ENCODE measurements at places on chromosomes 3 and 15. TPM values are rescaled to one million over a fixed set of nuclear protein-coding genes. Genes with fewer than 3 reads are reported as not detected.

DNA sequence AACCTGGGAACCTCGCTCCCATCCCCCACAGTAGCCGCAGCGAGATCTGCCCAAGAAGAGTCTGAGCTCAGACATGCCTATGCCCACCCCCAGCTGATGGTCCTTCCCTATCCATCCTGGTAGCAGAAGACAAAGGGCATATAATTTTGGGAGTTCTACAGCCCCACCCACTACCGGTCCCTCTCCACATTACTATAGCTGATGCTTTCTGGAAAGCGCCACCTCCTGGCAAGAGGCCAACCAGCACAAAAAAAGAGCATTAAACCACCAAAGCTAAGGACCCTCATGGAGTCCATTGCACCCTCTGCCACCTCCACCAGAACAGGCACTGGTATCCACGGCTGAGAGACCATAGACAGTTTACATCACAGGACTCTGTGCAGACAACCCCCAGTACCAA is 168.4 kb downstream of the MEGF11 start:
- H3K27ac ChIP-seq, result no peak overlapping the region
- no peaks in the 10 kb centered on the region for H3K36me3 ChIP-seq

DNA sequence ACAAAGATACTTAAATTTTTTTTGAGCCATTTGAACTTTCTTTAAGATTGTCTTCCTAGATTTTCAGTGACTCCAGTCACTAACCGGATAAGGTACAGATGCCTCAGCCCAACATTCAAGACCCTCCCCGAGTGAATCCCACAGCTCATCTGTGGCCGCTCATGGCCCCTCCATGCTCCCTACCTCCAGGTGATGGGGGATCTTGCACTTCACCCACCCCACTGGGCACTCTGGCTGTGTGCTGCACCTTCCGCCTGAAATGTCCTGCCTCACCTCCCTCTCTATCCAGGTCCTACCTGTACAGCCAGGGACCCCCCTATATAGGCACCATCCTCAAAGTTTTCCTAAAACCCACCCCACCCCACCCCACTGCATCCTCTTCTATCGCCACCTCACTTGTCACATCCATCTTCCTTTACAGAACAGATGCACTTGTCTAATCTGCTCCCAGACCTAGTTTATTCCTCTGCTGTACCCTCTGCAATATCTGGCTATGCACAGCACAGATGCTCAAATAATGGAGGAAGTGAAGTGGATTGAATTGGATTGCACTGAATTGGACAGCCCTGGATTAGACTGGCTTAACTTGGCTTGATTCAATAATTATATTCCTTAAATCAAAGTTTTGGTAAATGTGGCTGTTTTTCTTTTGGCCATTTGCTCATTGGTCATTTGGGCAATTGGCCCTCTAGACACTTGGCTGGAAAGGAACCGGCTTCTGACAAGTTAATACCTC is 24.5 kb downstream of the NTRK3 start:
- no peaks in the 10 kb centered on the region for H3K36me3 ChIP-seq
- no peak overlapping the region for H3K27ac ChIP-seq
- H3K4me1 ChIP-seq, result no peaks in the 10 kb centered on the region
- H3K27me3 ChIP-seq, result no peaks in the 10 kb centered on the region

DNA sequence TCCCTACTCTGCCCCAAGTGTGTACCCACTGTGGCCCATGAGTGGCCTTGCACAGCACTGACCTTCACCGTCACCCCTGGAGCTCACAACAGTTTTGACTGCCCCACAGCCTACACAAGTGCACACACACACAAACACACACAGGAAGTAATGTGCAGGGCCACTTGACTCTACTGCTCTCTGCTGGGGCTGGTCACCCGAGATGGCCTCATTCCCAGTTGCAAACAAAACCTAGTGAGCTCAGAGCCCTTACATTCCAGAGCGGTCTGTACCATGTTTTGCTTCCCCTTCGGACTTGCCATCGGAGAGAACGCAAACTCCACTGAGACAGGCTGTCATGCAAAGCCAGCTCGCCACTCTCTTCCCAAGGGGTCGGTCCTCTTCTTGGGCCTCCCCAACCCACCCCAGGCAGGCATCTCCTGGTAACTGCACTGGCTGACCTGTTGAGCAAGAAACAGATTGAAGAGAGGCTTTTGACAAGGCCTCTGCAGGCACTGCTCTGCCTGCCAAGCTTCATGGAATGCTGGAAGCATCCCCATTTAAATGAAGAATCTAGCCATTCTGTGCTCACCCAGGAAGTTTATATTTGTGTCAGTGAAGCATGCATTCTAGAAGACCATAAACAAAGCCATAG is 232.0 kb upstream of the IGF1R start:
- DNase-seq, result no peak
- peaks cover 1% of the 10 kb centered on the region for H3K4me1 ChIP-seq
- no peaks in the 10 kb centered on the region for H3K36me3 ChIP-seq
- no peak overlapping the region for H3K4me3 ChIP-seq
- peaks cover 24% of the 10 kb centered on the region for H3K27me3 ChIP-seq
- H3K27ac ChIP-seq, result no peak overlapping the region

DNA sequence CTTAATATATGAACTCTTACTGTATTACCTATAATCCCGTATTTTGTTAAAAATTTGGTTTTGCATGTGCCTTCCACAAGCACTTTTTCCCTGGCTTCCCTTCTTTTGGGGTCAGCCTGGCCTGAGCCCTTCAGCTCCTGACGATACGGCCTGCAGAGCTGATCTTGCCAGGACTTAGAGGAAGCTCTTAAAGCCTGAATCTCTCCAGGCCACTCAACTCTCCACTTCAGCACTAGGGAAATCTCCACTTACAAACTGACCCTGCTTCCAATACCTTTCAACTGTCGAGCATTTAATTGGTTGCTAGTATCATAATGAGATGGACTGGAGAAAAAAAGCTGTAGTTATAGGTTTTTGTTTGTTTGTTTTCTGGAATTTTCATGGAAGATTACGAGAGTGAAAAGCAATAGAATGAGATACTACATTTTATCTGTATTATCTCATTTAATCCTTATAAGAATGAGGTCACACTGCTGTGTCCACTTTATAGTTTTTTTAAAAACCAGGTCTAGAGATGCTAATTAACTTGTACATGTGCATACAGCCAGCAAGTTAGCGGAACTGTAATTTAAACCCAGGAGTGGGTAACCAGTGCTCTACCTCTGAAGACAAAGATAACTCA is 54.8 kb downstream of the ZBTB38 start:
- no peak overlapping the region for H3K4me3 ChIP-seq
- no peak overlapping the region for H3K27ac ChIP-seq
- no peaks in the 10 kb centered on the region for H3K27me3 ChIP-seq
- H3K4me1 ChIP-seq, result peaks cover 34% of the 10 kb centered on the region
- DNase-seq, result no peak

DNA sequence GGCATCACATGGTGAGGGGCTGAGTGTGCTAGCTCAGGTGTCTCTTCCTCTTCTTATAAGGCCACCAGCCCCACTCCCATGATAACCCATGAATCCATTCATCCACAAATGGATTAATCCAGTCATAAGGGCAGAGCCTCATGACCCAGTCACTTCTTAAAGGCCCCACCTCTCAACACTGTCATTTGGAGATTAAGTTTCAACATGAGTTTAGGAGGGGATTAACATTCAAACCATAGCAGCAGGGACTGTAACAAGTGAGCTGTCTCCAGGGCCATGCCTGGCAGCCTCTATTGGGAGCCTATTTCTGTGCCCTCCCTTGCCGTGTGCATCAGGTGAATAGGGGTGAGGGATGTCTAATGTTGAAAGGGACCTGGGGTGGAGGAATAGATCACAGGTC is 77.5 kb downstream of the CHRD start:
- no peaks in the 10 kb centered on the region for H3K4me1 ChIP-seq
- no peak for DNase-seq
- H3K27ac ChIP-seq, result no peak overlapping the region

MRPS22 gene
- 56.8 TPM for polyA plus RNA-seq

CD200R1 gene
- polyA plus RNA-seq, result 2.0 TPM
